ENCODE measurements at places on chromosomes 5 and 9.

DNA sequence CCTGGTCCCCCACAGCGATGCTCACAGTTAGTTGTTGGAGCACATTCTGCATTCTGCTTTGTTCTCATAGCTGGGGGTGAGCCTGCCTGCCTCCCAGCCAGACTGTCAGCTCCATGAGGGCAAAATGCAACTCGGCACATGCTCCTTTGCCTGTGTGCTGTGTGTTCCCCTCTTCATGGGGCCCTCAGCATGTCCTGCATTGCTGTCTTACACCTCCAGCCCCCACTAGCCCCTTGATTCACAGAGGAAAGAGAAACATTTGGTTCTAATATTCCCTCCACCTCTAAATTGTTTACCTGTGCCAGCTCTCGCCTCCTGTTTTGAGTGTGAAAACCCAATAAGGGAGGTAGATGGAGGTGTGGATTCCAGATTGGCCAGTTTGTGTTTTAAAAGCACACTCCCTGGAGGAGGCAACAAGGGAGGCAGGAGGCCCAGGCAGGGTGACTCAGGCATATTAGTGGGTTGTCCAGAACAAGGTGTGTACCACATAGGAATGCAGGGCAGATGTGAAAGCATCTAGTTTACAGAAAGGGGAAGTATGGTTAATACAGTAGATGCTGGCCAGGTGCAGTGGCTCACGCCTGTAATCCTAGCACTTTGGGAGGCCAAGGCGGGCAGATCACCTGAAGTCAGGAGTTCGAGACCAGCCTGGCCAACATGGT, 224.6 kb downstream of the AGTPBP1 start:
- no peak for DNase-seq

DNA sequence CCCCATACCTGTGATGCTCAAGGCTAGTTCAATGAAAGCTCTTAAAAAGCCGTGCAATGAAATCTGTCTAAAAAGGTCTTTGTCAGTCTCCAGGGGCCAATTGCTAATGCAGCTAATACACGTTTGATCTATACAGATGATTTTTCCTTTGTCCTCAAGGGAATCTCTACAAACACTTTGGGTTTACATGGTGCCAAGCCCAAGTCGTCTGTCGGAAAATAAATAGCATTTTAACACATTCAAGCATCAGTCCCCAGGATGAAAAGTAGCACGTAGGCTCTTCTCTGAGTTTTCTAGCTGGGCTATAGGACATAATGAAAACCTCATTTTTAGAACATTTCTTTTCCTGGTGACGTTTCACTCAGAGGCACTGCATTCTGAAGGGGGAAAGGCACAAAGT, 477.4 kb upstream of the WWC1 start:
- no peak for DNase-seq

- DNase-seq: no peak
Measured at GRCh38 chr5:72221541-72221940, 98.5 kb downstream of the MRPS27 start.

- no peak for DNase-seq
Measured at GRCh38 chr9:103242486-103242885, 247.4 kb downstream of the CYLC2 start.

DNA sequence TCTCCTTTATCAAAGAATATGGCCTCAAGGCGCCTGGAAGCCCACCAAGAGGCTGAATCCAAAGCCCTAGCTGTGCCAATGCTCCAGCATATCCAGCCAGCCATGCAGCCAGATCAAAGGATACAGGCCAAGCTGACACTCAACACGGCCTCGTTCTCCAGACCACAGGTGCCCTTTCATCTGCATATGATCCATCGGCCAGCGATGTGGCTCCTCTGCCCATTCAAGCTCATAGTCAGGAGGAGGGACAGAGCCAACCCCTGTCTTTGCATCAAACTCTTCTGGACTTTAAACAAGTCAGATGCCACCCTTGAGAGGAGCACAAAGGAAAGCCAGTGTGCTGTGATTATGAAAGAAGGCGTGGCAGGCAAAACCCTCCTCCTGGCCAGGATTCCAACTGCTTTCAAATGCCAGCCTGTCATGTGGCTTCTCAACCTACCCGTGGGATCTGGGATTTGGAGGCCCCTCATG, 42.5 kb downstream of the ADAM19 start:
- DNase-seq: no peak

- DNase-seq: no peak
Measured at GRCh38 chr5:33631786-33632185, 191.0 kb downstream of the TARS1 start.

- no peak for DNase-seq
Measured at GRCh38 chr5:89417990-89418389, 535.0 kb upstream of the MEF2C start.

DNA sequence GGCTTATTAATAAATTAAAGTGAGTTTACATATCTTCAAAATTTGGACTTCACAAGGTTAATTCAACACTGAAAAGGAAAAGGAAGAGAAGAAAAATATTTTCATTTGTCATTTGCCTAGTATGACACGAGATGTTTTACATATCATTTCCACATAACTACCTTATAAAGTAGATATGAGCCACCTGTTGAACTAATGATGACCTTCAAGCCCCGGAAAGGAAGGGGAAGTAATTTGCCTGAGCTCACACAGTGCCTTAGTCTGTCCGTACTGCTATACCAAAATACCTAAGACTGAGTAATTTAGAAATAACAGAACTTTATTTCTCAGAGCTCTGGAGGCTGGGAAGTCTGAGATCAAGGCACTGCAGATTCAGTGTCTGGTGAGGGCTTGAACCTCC, 17.9 kb downstream of the CMYA5 start:
- no peak for DNase-seq

DNA sequence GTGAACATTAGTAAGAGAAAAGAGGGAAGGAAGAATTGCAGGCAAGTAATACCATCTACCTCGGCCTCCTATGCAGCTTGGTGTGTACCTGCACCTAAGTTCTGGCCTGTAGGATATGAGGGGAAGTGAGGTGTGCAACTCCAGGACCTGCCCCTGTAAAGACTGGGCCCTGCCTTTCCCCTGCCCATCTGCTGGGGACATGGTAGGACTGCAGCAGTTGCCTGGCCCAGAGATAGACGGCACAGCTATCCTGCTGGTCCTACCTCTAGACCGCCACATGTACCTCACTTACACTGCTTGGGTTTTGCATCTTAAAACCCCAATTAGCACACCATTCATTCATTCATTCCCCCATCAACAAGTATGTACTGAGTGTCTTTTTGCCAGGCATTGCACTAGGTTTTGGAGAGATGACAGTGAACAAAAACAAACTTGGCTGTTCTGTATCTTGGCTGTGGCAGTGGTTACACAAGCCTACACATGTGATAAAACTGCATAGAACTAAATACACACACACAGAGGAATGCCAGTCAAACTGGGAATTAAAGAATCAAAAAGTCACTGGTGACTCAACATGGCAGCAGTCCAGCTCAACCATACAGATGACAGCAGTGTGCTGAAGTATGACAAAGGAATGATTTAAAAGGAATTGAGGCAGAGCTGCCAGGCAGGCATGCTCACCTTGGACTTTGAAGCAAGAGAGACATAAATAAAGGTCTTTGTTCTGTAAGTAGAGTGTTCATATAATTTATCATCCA, 23.3 kb upstream of the MGAT1 start:
- DNase-seq: no peak

DNA sequence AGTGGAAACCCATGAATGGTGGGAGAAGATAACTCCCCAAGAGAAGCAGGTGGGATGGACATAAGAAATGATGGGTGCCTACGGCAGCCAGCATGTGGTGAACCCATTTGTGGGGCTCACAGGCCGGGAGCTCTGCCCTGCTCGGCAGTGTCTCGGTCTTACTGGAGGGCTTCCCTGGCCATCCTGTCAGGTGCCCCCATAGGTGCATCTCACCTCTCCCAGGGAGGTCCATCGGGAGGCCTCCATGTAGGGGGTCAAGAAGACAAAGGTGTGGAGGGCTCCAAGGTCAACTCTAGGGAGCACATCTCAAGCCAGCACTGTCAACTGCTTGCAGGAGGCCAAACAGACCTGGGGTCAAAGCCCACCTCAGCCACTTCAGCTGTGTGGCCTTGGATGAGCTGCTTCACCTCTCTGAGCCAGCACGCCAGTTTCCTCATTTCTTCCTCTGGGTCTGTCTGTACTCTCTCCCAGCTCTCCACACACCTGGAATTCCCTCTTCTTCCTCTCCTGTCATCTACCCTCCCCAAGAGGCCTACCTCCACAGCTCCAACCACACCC, 10.5 kb upstream of the ADGRD2 start:
- no peak for DNase-seq

DNA sequence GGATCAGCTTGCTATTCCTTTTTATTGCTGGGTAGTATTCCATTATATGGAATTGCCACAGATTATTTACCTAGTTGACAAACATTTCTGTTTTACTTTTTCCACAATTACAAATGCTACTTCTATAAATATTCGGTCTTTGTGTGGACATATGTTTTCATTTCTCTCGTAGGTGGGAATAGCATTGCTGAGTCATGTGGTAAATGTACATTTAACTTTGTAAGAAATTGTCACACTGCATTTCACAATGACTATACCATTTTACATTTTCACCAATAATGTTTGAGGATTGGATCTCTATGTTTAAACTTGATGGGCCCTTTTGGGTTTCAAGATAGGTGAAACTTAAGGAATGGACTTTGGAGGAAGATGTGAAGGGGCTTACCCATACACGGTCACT, 19.7 kb downstream of the RAI14 start:
- no peak for DNase-seq

GRCh38 chr9:72871685-72872084, 81.2 kb downstream of the ALDH1A1 start:
- peak; percentile 10 for DNase-seq

GRCh38 chr5:153584126-153584959, 93.9 kb downstream of the GRIA1 start:
- DNase-seq: no peak

GRCh38 chr5:149325894-149326293, 19.4 kb upstream of the GRPEL2 start:
- DNase-seq: no peak

DNA sequence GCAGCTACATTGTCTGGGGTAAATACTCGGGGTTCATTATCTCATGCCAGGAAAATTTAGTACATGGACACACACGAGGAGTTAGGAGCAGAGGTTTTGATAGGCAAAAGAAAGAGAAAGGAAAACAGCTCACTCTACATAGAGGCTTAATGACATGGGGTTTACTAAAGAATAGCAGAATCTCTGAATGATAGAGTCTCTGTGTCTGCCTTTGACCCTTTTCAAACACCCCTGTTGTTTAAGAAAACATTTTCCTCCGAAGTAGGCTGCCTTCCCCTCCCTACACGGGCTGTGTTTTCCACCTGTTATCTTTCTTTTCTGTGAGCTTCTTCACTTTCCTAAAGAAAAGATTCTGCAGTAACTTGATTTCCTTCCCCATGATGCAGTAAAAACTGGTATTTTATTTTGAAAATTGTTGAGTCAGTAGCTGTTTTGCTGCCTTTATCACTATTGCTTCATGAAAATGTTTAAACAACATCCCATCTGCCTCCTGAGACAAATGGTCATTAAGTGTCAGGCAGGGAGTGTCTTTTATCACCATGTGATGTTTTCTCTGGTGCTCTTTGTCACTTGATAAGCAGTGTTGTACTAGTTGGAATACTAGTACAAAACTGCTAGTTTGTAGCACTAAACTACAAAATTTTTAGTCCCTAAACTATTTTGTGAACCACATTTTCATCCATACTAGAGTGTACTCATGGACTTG, 76.6 kb downstream of the PPIC start:
- DNase-seq: no peak

DNA sequence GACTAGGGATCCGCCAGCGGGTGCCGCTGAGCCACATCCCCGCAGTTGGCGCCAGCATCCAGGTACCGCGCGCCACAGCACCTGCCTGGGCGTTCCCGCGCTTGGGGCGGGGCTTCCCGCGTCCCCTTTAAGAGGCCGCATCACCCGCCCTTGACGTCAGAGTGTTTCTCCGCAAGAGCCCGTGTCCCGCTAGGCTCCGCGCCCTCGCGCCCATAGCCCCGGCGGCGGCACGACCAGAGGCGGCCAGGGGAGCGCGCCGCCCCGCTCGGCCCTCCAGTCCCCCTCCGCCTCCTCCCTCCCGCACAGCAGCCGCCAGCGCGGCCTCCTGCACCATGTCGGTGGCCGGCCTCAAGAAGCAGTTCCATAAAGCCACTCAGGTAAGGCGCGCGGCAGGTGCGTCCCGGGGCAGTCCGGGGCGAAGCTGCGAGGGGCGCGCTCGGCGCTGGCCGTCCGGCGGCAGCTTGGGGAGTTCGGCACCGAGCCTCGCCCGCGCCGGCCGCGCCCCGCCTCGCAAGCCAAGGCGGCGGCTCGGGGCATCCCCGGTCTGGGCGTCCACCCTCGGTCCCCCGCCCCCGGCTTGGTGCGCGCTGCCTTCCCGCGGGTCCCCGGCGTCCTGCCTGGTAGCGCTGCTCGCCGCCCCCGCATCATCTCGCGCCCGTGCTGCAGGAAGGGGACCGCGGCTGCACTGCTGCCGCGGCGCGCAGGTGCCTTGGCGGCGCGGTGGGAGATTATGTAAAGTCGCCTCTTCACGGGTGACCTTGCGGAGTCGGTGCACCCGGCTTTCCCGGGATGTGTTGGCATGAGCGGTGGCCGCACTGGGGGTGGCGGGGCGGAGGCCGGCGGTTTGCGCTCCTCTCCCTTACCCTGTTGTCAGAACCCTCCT, at the start of gene SH3GL2:
TSS of gene SH3GL2 (plus strand) at position 156 of the 883 bp plus-strand sequence.
- peak; percentile 94 for DNase-seq

GRCh38 chr5:157523976-157524375, 51.6 kb downstream of the ADAM19 start:
- DNase-seq: no peak

DNA sequence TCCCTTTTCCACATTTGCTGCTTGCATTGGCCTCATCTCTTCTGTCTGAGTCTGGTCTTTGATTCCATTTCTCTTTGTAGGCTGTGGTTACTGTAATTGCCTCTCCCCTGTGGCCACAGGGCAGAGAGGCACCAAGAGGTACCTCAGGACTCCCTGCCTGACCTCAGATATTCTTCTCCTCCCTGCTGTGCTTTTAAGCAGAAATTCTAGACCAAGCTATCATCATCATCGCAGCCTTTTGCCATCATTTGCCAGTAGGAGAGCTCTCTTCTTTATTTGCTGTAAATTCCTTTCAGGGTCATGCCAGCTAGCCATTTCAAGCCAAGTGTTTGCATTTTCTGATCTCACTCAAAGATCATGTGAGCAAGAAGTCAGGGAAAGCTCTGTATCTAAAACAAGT, 369.6 kb downstream of the ICE1 start:
- DNase-seq: no peak

DNA sequence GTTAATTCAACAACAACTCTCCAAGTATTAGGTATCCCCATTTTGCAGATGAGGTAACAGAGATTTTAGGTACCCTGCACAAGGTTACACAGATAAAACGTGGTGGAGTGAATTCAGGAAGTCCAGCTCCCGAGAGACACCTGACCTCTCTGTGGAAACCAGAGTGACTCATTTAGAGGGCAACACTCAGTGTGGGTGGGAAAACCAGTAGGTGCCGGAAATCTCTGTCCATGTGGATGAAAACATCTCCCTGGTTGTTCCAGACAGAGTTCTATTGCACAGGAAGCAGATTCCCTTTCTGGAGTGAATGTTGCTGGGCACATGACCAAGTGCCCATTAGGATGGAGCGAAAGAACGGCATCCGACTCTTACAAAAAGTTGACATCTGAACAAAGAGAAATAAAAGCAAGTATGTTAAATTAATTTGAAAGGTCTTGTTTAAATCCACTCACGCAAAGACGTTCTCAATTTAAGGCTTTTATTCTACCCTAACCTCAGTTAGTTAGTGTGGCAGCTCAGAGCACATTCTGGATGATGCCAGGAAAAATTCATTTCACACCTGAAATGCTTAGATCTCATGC, 391.9 kb upstream of the WWC1 start:
- DNase-seq: no peak

Measured in NCI-H1105 (cell line).